ENCODE measurements at places on chromosomes 16 and 17. TPM values are rescaled to one million over a fixed set of nuclear protein-coding genes. Genes with fewer than 3 reads are reported as not detected.
A peak's percentile ranks its signal among the peaks of the same experiment; 100 is the strongest.

DNA sequence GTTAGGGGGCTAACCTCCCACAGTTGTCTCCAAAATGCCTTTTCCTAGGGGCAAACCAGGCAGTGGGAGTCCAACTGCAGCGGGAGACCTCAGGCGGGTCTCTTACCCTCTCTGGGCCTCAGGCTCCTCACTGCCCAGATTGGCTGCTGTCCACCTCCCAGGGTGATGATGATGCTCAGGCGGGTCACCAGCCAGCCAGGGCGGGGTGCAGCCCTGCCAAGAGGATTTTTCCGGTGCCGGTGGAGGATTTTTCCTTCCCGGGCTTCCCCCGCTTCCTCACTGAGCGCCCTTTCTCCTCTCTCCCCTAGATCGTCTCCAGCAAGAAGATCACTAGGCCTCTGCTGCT is 22.8 kb downstream of the CPNE2 start:
- DNase-seq: no peak

GRCh38 chr16:48381201-48381600 is 4.0 kb downstream of the SIAH1 start:
- DNase-seq: no peak

- DNase-seq: no peak
Measured at GRCh38 chr17:32971171-32971570, 20.5 kb upstream of the SPACA3 start.

DNA sequence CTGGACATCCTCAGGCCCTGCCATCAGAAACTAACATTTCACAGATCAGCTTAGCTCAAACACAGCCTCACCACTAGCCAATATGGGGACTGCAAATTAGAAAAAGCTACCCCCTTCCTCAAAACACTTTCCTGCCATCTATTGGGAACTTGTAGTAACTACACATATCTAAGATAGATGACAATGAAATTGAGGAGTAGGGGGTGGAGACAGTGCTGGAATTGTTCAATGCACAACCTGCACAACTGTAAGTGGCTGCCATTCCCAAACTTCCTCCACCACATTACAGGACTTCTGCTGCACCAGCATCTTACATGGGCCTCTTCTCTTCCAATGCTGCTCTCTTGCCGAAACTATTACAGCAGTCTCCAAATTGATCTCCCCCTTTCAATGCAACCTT is 21.9 kb downstream of the AIPL1 start:
- DNase-seq: peak; percentile 86

- DNase-seq: peak; percentile 43
Measured at GRCh38 chr17:50260501-50260911, 13.8 kb upstream of the TMEM92 start.

GRCh38 chr16:49675413-49675812 is 180.5 kb downstream of the ZNF423 start:
- no peak for DNase-seq

DNA sequence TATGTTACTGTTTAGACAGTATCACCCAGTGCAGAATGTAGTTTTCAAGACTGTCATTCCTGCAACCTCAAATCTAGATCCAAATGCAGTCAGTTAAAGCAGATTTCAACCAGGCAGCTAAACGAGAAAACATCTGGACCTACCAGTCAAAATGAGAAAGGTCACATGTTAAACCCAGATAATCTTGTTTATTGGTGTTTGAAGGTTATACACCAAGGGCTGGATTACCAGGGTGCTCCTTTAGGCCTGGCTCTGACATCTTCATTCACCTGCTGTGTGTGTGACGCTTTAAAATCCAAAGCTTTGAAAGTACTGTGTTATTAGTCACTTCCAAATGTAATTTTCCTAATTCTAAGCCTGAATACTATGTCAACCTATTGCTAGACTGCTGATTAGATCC is 54.9 kb downstream of the IKZF3 start:
- no peak for DNase-seq

- DNase-seq: peak; percentile 80
Measured at GRCh38 chr16:81585785-81586184, 141.2 kb downstream of the CMIP start.

RPL38 gene
- total RNA-seq: 1,534 TPM
